Activated T-cell treated with anti-CD3 and anti-CD28 coated beads, Interleukin-2, amount 50 U/mL, for 24 hours (primary cell): ENCODE measurements at places on chromosomes 12 and 14.

DNA sequence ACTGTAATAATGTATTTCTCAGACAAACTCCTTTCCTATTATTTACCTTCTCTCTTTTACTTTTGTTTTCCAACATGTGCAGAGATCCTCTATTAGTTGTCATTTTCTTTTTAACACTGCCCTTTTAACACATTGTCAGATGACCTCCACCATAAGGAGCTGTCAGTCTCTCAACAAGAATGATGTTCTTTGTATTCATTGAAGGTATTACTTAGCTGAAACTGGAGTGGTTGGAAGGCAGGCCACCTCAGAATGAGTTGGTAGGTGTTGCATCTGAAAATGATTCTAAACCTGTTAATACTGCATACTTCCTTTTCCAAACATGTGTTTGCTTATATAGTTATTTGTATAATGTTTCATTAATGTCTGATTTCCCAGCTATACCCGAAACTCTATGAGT is 16.9 kb downstream of the TMEM117 start:
- peaks cover 3% of the 10 kb centered on the region for H3K4me1 ChIP-seq
- no peak overlapping the region for H3K27ac ChIP-seq
- H3K4me3 ChIP-seq, result no peak overlapping the region
- no peaks in the 10 kb centered on the region for H3K27me3 ChIP-seq
- peaks cover 2% of the 10 kb centered on the region for H3K36me3 ChIP-seq
- DNase-seq, result no peak

GRCh38 chr14:44412858-44413569 is 94.1 kb downstream of the FSCB start:
- no peaks in the 10 kb centered on the region for H3K36me3 ChIP-seq
- no peaks in the 10 kb centered on the region for H3K27me3 ChIP-seq
- no peak overlapping the region for H3K4me3 ChIP-seq
- H3K27ac ChIP-seq, result no peak overlapping the region
- H3K4me1 ChIP-seq, result no peaks in the 10 kb centered on the region

- no peaks in the 10 kb centered on the region for H3K36me3 ChIP-seq
- H3K27me3 ChIP-seq, result no peaks in the 10 kb centered on the region
- H3K4me1 ChIP-seq, result peaks cover 45% of the 10 kb centered on the region
- no peak overlapping the region for H3K4me3 ChIP-seq
These were observed 764 bp downstream of the RBM25 start for GRCh38 chr14:73058922-73059673.

- H3K4me1 ChIP-seq, result no peaks in the 10 kb centered on the region
- no peak overlapping the region for H3K27ac ChIP-seq
- DNase-seq, result no peak
- no peaks in the 10 kb centered on the region for H3K36me3 ChIP-seq
- no peaks in the 10 kb centered on the region for H3K27me3 ChIP-seq
These were observed 136.3 kb downstream of the HELB start for GRCh38 chr12:66438601-66439000.

- H3K36me3 ChIP-seq, result peaks cover 29% of the 10 kb centered on the region
- no peak overlapping the region for H3K27ac ChIP-seq
- H3K4me3 ChIP-seq, result no peak overlapping the region
These were observed 1.8 kb downstream of the SMIM41 start for GRCh38 chr12:52081263-52081733.

- H3K27me3 ChIP-seq, result peaks cover 27% of the 10 kb centered on the region
- H3K27ac ChIP-seq, result no peak overlapping the region
- no peak overlapping the region for H3K4me3 ChIP-seq
- H3K4me1 ChIP-seq, result no peaks in the 10 kb centered on the region
- no peaks in the 10 kb centered on the region for H3K36me3 ChIP-seq
- no peak for DNase-seq
These were observed 487 bp upstream of the MGST1 start for GRCh38 chr12:16346958-16347357.

DNA sequence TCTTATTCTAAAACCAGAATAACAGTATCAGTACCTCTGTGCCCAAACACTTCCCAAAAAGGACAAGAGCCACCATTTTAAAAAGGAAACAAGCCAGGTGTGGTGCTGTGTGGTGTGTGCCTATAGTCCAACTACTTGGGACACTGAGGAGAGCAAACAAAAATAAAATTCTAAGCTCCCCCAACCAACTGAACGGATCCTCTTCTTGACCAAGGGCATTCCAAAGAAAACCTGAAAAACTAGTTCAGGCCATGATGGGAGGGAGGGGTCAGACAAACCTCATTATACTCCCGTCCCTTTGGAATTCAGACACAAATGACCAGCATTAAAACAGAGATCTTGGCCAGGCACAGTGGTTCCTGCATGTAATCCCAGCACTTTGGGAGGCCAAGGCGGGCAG is 20.5 kb downstream of the SLC11A2 start:
- H3K4me1 ChIP-seq, result peaks cover 20% of the 10 kb centered on the region
- peaks cover 78% of the 10 kb centered on the region for H3K36me3 ChIP-seq
- H3K27ac ChIP-seq, result peak overlapping the region; percentile 48
- H3K4me3 ChIP-seq, result no peak overlapping the region

- no peak for DNase-seq
- no peaks in the 10 kb centered on the region for H3K4me1 ChIP-seq
- H3K36me3 ChIP-seq, result no peaks in the 10 kb centered on the region
- H3K4me3 ChIP-seq, result no peak overlapping the region
- H3K27me3 ChIP-seq, result no peaks in the 10 kb centered on the region
These were observed 276.1 kb downstream of the ALG10 start for GRCh38 chr12:34298176-34298970.

DNA sequence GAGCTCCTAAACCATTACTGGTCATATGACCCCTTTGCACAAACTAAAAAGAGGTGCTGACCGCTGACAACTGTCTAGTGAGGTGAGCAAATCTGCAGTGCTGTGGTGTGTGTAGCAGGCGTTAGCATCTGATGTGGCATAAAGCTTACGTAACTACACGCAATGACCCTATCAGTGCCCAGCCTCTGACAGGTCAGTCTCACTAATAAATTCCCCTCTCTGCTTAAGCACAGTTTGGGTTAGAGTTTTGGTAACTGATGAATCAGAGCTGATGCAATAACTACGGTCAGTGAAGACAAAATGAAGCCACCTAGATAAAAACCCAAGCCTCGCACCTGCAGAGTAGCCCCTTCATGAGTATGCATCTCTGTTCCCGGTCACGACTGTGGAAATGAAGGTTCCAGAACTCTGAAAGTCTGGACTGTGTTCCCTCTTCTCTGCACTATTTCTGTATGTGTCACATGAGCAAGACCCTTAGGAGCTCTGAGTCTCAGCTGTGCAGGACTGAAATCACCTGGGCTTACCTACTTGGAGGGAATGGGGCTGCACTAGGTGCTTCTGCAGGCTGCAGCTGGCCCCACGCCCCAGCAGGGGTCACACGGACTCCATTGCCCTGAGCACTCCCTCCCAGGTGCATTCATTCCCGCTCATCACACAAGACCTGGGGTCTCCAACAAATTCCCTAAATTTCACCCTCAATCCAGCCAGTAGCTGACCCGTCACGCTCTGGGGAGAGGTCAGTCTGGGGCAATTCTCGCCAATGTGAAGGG is 54.4 kb downstream of the RIMBP2 start:
- H3K4me1 ChIP-seq, result no peaks in the 10 kb centered on the region
- DNase-seq, result no peak
- H3K27ac ChIP-seq, result no peak overlapping the region
- no peaks in the 10 kb centered on the region for H3K36me3 ChIP-seq

GRCh38 chr14:77203611-77204458 is 22.2 kb downstream of the TMEM63C start:
- H3K4me1 ChIP-seq, result no peaks in the 10 kb centered on the region
- no peak for DNase-seq
- peaks cover 2% of the 10 kb centered on the region for H3K27me3 ChIP-seq

DNA sequence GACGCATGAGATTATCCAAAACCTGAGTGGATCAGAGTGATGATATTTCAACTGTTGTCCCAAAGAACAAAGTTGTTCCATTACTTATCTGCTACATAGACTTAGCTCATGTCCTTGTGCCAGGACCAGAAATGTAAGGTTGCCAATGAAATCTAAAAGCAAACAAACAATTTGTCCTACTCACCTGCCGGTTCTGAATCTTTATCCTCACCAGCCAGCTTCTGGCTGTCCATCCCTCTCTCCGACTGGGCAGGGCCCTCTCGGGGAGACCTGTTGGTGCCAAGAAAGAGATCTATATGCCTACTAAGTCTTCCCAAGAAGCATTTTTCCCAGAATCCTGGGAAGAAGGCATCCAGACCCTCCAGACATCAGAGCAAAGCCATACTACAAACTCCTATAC is 5.5 kb downstream of the KMT2D start:
- DNase-seq, result no peak
- peaks cover 44% of the 10 kb centered on the region for H3K4me1 ChIP-seq
- H3K27me3 ChIP-seq, result no peaks in the 10 kb centered on the region
- H3K36me3 ChIP-seq, result peaks cover 90% of the 10 kb centered on the region
- peak overlapping the region; percentile 94 for H3K27ac ChIP-seq

GRCh38 chr12:63362791-63363190 is 211.8 kb upstream of the AVPR1A start:
- no peak for DNase-seq
- no peak overlapping the region for H3K4me3 ChIP-seq
- H3K27ac ChIP-seq, result no peak overlapping the region
- no peaks in the 10 kb centered on the region for H3K27me3 ChIP-seq
- H3K4me1 ChIP-seq, result no peaks in the 10 kb centered on the region

DNA sequence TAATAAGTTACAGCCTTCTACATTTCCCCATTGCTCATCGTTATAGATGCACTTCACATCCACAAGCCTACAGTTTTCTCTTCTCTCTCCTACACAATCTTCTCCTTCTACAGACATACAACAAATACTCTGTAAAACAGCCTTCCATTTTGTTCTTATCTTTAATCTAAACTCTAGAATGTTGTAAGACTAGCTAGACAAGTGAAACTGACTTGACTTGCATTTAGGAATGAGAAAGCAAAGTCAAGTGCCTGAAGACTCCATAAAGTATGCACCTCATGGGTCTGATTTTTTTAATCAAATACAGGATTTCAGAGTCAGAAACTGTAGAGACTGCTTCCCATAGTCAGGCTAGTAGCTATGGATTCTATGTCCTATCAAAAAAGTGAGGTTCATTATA is 190.3 kb downstream of the KLHL28 start:
- no peak overlapping the region for H3K27ac ChIP-seq
- no peaks in the 10 kb centered on the region for H3K36me3 ChIP-seq
- peaks cover 16% of the 10 kb centered on the region for H3K4me1 ChIP-seq
- no peak for DNase-seq

DNA sequence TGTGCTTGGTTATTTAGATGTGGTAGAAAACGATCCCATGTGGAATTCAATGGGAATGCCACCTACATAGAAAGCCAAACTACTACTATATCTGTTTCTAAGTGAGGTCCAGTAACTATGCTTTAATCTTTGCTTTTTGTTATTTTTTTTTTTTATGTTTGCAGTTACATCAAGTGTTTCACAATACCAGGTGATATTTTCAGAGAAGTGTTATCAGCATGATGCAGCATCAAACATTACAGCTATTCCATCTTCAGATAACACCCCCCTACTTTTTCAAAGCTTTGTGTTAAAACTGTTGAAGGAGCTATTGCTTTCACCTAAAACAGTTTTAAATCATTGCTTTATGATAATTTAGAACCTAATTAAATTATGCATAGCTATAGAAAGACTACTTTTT is 163.8 kb upstream of the SLC16A7 start:
- DNase-seq, result no peak
- H3K27ac ChIP-seq, result no peak overlapping the region
- no peak overlapping the region for H3K4me3 ChIP-seq
- H3K4me1 ChIP-seq, result no peaks in the 10 kb centered on the region

- no peak overlapping the region for H3K27ac ChIP-seq
- peaks cover 31% of the 10 kb centered on the region for H3K27me3 ChIP-seq
- H3K4me3 ChIP-seq, result no peak overlapping the region
These were observed 86.6 kb downstream of the TBC1D30 start for GRCh38 chr12:64911081-64911480.

DNA sequence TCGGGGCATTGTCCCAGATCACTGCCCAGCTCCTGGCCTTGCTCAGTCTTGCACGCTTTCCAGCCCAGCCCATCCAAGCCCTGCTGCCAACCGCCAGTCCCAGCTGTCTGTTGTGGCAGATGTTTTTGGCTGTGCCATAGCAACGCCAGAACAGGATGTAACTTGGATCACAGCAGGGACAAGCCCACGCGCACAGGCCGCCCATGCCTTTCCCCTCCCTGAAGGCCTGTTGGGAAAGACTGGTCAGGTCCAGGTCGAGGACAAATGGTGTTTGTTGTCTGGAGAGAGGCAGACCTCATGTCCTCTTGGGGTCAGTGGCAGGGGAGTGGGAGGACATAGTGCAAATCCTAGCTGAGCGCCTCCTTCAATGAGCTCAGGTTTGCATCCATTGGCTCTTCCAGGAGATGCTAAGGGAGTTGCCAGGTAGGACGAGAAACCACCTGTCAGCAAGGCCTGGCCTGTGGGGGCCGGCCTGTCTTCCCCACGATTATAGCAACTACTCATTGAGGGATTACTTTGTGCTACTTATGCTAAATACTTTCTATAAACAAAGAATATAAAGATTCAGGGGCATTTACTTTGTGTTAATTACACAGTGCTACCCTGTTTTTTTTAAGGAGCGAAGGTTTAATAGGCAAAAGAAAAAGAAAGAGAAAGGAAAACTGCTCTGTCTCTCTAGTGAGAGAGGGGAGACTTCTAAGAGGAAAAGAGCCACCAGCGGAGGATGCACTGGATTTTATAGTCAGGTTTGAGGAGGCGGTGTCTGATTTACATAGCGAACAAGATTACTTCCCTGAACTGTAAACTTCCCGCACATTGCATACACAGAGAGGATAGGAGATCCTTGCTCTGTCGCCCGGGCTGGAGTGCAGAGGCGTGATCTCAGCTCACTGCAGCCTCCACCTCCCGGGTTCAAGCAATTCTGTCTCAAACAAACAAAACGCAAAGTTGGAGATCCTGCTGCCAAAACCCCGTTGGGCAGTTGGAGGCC is 42.8 kb upstream of the CORO1C start:
- H3K27ac ChIP-seq, result no peak overlapping the region
- H3K36me3 ChIP-seq, result no peaks in the 10 kb centered on the region
- H3K27me3 ChIP-seq, result peaks cover 4% of the 10 kb centered on the region

GRCh38 chr14:102554821-102555819 is 37.3 kb upstream of the RCOR1 start:
- H3K27me3 ChIP-seq, result no peaks in the 10 kb centered on the region
- peak; percentile 81 for DNase-seq
